ENCODE measurements at places on chromosomes 1 and 21.

GRCh38 chr1:92949937-92950817 is 11.1 kb downstream of the DIPK1A start:
- no peak for DNase-seq

GRCh38 chr1:178521241-178521640 is 8.3 kb downstream of the TEX35 start:
- DNase-seq, result no peak

DNA sequence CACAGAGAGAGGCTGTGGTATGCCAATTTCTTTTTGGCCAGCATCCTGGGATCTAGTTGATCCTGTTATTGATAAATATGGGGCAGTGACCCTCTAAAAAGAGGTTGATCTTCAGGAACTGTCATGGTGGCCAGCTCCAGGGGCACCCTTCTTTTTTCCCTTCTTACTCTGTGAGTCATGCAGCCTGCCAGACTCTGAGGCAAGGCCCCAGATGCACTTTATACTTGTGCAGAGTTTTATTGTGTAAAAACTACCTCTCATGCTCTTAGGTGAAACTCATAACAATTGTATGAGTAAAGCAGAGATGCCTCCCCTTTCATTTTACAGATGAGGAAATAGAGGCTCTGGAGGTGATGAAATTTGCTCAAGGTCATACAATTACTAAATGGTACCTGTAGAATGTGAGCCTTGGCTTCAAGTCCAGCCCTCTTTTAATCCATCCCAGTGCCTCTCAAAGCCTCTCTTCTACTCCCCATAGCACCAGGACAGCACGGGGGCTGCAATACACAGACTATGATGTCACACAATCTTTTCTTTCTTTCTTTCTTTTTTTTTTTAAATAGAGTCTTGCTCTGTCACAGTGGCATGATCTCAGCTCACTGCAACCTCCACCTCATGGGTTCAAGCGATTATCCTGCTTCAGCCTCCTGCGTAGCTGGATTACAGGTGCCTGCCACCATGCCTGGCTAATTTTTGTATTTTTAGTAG is 387.8 kb downstream of the KCNH1 start:
- no peak for DNase-seq

DNA sequence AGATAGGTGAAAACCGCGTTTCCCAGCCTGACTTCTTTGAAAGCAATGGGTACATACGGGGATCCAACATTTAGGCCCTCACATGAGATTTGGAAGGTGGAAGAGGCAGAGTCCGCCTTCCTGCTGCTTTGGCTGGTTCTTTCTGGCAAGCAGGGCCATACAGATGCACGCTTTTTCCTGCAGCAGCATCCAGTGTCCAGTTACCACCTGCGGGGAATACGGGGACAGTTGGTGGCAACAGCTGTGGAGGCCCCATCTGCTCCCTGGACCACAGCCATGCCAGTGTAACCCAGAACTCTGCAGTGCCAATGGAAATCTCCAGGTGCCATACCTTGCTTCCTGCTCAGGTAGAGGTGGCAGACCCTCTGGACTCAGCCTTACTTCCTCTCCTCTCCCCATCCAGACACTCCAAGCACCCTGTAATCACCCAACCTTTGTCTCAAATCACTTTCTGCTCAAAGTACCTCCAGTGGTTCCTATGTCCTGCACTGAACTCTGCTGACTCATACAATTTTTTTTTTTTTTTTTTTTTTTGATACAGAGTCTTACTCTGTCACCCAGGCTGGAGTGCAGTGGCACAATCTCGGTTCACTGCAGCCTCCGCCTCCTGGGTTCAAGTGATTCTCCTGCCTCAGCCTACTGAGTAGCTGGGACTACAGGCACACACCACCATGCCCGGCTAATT is 68.3 kb downstream of the SLC16A1 start:
- no peak for DNase-seq

DNA sequence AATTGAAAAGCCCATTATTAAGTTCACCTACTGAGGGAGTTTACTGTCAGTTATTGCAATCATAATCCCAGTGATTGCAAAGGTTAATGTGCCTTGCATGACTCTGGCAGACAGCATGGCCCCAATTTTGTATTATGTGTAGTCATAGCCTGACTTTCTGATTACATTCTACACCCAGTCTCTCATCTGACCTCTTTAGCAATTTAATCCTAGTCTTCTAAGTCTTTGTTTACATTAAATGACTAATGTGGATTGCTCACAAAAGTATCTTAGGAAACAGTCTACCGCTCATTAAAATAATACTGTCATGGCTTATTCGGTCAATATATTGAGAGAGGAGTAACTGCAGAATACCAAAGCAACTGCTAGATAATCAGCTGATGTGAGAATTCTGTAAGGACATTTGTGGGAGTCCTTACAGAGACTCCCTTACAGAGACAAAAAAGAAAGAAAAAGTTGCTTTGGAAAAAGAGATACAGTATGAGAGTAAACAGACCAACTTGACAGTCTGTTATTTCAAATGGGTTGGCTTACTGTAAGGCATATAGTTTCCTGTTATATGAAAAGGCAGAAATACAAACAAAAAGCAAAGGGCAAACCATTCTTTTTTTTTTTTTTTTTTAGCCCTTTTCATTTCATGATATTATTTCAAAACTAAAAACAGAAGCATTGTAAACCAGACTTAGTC is 42.8 kb downstream of the SMG7 start:
- DNase-seq, result no peak

GRCh38 chr1:1752190-1752589 is 26.1 kb downstream of the NADK start:
- no peak for DNase-seq

Data from WTC11 (cell line).